ENCODE measurements at places on chromosomes 3 and 15.
A peak's percentile ranks its signal among the peaks of the same experiment; 100 is the strongest.

DNA sequence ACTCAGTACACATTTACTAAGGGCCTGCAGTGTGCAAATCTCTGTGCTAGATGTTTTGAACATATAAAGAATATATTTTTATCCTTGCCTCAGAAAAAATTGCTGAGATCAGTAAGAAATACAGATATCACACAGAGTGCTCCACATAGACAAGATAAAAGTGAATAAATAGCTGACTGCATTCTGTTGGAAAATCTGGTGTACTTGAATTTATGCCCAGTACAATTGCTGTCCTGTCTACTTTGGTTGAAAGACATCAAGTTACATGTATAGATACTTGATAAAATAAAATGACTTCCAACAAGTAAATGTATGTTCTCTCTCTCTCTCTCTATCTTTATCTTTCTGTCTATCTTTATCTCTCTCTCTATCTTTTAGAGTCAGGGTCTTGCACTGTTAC, 381.2 kb upstream of the CBLB start:
- DNase-seq = no peak

DNA sequence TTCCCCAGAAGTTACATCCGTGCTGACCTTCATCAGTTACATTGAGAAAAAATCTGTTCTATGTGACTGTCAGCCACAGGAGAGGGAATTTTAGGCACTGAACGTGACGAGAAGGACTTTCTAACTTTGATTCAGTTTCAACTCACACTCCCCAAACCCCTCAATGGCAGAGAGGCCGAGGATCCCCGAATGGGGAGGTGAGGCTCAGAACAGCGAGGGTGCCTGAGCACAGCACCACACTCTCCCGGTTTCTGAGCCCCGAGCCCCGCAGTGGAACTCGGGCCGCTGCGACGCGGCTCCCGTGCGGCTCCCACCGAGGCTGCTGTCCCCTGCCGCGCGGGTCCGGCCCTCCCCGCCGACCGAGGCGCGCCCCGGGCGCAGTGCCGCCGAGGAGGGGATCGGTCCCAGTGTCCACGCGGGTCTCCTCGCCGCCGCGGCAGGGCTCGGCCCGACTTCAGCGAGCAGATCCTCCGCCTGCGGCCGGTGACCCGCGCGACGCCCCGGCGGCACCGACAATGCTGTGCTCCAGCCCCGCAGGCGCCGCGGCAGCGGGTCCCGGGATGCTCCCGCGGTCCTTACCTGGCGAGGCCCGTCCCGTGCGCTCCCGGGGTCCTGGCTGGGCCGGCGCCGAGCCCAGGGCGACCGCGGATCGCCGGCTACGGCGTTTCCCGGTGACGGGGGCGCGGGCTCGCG, 439 bp downstream of the CTXND1 start:
- no peak for DNase-seq

DNA sequence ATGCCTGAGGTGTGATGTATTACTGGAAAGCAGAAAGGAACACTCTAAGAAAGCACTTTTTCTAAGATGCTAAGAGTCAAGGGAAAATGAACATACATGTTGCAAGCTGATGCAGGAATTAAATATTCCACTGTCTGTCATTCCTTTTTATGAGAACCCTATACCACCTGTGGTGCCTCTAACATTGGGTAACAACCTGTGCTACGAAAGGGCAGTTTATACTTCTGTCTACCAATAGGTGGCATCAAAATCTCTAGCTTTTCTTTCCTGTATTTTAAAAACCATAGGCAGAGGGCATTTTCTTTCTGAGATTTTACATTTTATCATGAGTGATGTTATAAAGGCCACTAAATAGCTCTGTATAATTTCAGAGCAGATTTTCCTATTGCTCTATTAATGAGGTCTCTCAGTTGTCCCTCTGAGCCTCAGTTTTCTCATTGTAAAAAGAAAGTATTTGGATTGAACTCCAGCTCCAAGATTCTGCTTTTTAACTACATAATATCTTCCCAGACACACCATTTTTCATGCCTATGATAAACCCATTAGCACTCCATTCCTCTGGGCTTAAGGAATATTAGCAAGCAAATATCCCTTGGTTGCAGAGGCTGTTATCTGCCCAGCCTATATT, 3.5 kb upstream of the CPNE4 start:
- DNase-seq = peak; percentile 30

GRCh38 chr3:192875971-192876565, 41.6 kb downstream of the MB21D2 start:
- DNase-seq = no peak

- no peak for DNase-seq
These were observed 237.5 kb upstream of the GBE1 start for GRCh38 chr3:81998907-81999306.

DNA sequence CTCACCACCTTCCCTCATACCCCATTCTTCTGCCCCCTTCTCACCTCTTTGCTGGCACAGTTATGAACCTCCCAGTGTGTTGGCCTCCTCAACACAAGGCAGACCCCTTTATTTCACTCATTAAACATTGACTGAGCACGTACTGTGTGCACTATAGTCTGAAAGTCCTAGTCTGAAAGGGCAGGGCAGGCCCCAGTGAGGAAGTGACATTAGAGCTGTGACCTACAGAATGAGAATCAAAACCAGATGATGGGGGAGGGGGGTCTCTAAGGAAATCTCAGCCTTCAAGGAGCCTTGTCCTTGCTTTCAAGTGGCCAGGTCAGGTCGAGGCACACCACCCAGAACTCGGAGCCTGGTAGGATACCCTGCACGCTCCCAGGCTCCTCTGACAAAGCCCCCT, 3.5 kb downstream of the SLC28A1 start:
- DNase-seq = no peak

Data from KBM-7 (cell line).